Stimulated activated CD4-positive, alpha-beta T cell treated with anti-CD3 and anti-CD28 coated beads, TNF-alpha, amount 100 ng/mL, for 4 hours (primary cell): ENCODE measurements at places on chromosomes 11 and 22.

DNA sequence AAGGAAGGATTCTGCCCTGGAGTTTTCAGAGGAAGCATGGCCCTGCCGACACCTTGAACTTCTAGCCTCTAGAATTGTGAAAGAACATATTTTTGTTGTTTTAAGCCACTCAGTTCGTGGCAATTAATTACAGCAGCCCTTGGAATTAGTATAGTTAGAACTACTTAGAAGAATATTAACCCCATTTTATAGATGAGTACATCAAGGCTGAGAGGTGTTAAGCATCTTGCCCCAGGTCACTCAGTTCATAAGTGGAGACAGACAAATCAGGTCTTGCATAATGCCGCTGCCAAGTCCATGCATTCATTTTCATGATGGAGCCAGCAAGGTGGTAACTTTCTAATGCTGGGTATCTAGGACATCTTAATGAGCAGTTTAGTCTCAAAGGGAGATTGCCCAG lies 26.6 kb downstream of the LDLRAD3 start:
- no peak for DNase-seq

- no peak for DNase-seq
These were observed 635 bp downstream of the SCARF2 start for GRCh38 chr22:20436768-20437612.

- no peak for DNase-seq
These were observed 23.6 kb downstream of the PDGFB start for GRCh38 chr22:39220890-39221850.

- DNase-seq: no peak
These were observed 60.2 kb downstream of the ENDOD1 start for GRCh38 chr11:95149651-95150364.

- no peak for DNase-seq
These were observed 100.4 kb upstream of the DDI1 start for GRCh38 chr11:103936059-103936458.

GRCh38 chr11:42363701-42364100 lies 904.2 kb upstream of the LRRC4C start:
- DNase-seq: no peak

- peak; percentile 56 for DNase-seq
These were observed 648 bp downstream of the FOSL1 start for GRCh38 chr11:65899356-65900124.

DNA sequence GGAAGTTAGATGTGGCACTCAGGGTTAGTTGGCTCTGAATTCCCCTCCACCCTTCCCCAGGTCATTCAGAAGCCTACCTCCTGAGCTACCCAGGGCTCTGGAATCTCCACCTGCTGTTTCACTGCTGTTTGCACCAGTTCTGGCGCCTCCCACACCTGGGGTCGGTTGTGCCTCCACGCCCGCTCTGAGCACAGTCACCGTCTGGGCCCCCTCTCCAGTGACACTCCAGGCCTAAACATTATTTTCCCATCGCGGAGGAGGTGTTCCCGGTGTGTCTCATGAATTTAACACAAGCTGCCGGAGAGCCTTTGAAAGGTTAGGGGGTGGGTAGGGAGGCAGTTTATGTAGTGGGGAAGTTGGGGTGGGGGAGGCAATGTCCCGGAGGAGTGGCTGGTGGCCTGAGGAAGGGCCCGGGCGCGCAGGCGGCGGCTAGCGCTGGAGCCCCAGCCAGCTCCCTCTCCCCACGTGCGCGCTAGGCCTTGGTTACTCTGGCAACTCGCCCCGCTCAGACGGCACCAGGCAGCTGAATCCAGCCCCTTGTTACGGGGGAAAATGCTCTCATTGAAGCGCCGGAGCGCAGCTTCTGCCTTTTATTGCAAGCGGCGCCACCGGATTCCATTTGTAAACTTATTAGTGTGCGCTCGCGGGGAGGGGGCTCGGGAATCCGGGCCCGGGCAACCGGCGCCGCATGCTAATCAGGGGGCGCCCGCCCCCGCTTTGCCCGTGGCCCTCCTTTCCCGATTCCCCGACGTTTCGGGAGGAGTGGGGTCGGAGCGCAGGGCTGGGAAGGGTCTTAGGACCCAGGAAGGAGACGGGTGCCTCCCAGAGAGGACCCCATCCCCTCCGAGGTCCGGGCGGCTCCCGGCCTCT lies 52.4 kb downstream of the GRIK4 start:
- DNase-seq: no peak

DNA sequence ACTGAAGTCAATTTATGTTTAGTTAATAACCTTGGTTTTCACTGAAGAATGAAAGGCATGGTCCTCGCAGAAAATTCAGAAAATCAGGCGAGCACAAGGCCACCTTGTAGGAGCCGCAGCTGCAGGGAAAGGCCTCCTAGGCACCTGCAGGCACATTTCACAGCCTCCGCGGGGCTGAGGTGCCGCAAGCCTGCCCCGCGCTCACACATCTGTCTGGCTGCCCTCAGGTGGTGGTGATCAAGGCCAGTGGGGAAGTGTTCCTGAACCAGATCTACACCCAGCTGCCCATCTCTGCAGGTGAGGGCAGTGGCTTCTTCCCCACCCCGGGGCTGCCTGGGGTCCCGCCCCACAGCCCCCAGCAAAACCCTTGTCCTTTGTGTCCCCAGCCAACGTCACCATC lies 10.5 kb downstream of the MUC5AC start:
- DNase-seq: no peak

GRCh38 chr11:488992-489391 lies 18.1 kb downstream of the RNH1 start:
- DNase-seq: no peak

GRCh38 chr22:21841422-21841821 lies 26.0 kb downstream of the MAPK1 start:
- no peak for DNase-seq

- no peak for DNase-seq
These were observed 46.5 kb downstream of the GNB1L start for GRCh38 chr22:19807914-19808872.

DNA sequence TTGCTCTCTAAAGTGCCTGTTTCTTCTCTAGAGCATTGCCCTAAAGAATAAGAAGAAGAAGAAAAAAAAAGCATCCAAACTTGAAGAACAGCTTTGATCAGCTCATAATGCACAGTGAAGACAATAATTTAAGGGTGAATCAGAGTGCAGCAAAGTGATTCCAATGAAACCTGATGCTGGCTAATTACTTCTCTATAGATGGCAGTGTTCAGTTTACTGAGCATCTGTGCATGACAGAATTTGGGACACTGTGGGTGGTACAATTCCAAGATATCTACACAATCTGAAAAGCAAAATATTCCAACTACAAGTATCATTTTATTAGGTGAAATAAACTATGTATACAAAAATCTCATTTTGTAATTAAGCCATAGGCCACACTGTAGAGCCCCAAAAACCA lies 450.5 kb upstream of the CCDC90B start:
- DNase-seq: no peak

DNA sequence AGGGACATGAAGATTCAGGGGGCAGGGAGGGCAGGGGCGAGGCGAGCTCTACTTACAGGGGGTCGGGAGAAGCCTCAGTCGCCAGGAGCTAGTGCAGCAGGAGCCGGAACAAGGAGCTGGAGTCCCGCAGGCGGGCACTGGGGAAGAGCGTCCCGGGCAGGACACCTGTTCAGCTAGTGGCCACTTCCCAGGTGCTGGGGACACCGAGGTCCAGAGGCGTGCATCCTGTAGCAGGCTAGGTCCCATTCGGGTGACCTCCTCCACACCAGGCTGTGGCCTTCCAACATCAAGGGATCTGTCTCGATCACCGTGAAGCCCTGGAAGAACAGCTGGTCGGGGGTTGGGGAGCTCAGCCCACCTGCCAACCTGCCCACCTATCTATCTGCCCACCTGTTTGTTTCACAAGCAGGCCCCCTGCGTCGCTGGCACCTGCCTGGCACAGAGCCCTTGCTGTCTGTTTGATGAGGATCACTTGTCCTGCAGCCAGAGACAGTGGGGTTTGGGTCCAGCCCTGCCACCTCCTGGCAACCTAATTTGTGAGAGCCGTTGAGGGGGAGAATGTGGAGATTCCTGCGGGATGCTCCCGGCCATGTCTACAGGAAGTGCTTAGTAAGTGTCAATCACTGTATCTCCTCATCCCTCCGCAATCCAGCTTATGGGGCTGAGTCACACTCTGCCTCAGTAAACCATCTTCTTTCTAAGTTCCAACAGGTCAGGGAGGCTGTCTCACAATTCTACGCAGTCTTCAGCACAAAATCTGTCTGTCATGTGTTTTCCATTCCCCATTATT lies 940.9 kb downstream of the BRD1 start:
- no peak for DNase-seq

GRCh38 chr22:49554741-49555140 lies 272.9 kb downstream of the BRD1 start:
- DNase-seq: no peak

GRCh38 chr22:24265734-24266133 lies 4.9 kb upstream of the SPECC1L start:
- DNase-seq: no peak
